HFFc6 (cell line): ENCODE measurements at places on chromosomes 3 and 15. TPM values are rescaled to one million over a fixed set of nuclear protein-coding genes. Genes with fewer than 3 reads are reported as not detected.

The SOX14 gene
- total RNA-seq, result not detected in 3 replicates

The THPO gene
- total RNA-seq, result not detected in 3 replicates

The ANKRD63 gene
- total RNA-seq, result not detected in 3 replicates

The CDC25A gene
- total RNA-seq, result 5.9 to 12.1 TPM (median 11.1 TPM) in 3 replicates

The SIDT1 gene
- total RNA-seq, result not detected in 3 replicates

The HGD gene
- total RNA-seq, result 0.28 TPM in 1 of 2 replicates, not detected in the other

The CCK gene
- total RNA-seq, result not detected in 3 replicates

The LTK gene
- total RNA-seq, result 0.16 to 1.8 TPM (median 0.24 TPM) in 3 replicates

The SNX4 gene
- total RNA-seq, result 19.3 to 23.5 TPM (median 21.1 TPM) in 3 replicates

The RBP2 gene
- not detected in 3 replicates for total RNA-seq

The MUC20 gene
- 0.17 TPM in 1 of 2 replicates, not detected in the other for total RNA-seq

The NRROS gene
- 0.09 to 0.13 TPM in 2 of 3 replicates, not detected in the other for total RNA-seq

The PCOLCE2 gene
- 1.0 to 14.2 TPM (median 1.9 TPM) in 3 replicates for total RNA-seq

The ISL2 gene
- total RNA-seq, result 4.8 to 6.6 TPM (median 5.1 TPM) in 3 replicates

The CTXN2 gene
- not detected in 3 replicates for total RNA-seq

The PRTG gene
- 0.13 to 2.1 TPM (median 0.18 TPM) in 3 replicates for total RNA-seq

The CX3CR1 gene
- not detected in 2 replicates for total RNA-seq

The PATL2 gene
- total RNA-seq, result 0.10 to 0.19 TPM in 2 of 3 replicates, not detected in the other

The RPSA gene
- total RNA-seq, result 1,595 to 1,773 TPM (median 1,689 TPM) in 3 replicates

The EPHB1 gene
- 1.0 to 2.2 TPM (median 1.1 TPM) in 3 replicates for total RNA-seq

The GOLGA8O gene
- 0.17 and 0.37 TPM in 2 replicates for total RNA-seq

The GREM1 gene
- 2,110 to 3,839 TPM (median 2,512 TPM) in 3 replicates for total RNA-seq

The VPS13C gene
- 19.7 to 25.5 TPM (median 21.2 TPM) in 3 replicates for total RNA-seq

The ANKRD34C gene
- total RNA-seq, result not detected in 2 replicates

The GLDN gene
- total RNA-seq, result not detected in 2 replicates

The RYR3 gene
- not detected in 3 replicates for total RNA-seq

The KBTBD13 gene
- total RNA-seq, result not detected in 2 replicates

The CYP1A2 gene
- total RNA-seq, result not detected in 2 replicates

The LCTL gene
- total RNA-seq, result 0.72 to 0.76 TPM in 2 of 3 replicates, not detected in the other

The IQCF5 gene
- not detected in 3 replicates for total RNA-seq

The SEMA3G gene
- total RNA-seq, result not detected in 3 replicates

The SAMMSON gene
- total RNA-seq, result not detected in 3 replicates

The FBXO40 gene
- total RNA-seq, result not detected in 2 replicates

The GASK1A gene
- not detected in 3 replicates for total RNA-seq

The CCR3 gene
- total RNA-seq, result not detected in 3 replicates

The ASB7 gene
- 12.4 to 12.5 TPM (median 12.5 TPM) in 3 replicates for total RNA-seq

The RTP1 gene
- not detected in 3 replicates for total RNA-seq

The IFRD2 gene
- total RNA-seq, result 74.7 to 115 TPM (median 83.7 TPM) in 3 replicates

The CKMT1B gene
- total RNA-seq, result not detected in 2 replicates

The FAM227B gene
- 4.9 to 5.4 TPM (median 5.2 TPM) in 3 replicates for total RNA-seq
